ENCODE measurements at places on chromosomes 4 and X.

DNA sequence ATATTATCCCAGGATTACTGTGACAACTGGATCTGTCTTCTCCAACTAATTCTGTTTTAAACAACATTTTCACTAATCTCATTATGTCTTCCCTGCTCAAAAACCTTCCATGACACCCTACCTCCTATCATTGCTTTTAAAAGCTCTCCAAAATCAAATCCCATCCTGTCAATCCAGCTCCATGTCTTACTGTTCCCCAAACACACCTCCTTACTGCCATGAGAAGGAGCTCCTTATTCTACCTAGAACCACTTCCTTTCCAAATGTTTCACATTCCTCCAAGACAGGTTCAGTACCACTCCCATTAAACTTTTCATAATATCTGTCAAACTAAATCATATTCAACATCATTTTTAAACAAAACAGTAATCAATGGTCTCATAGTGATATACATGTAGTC is 66.9 kb upstream of the WDR17 start:
- DNase-seq: peak; percentile 48

DNA sequence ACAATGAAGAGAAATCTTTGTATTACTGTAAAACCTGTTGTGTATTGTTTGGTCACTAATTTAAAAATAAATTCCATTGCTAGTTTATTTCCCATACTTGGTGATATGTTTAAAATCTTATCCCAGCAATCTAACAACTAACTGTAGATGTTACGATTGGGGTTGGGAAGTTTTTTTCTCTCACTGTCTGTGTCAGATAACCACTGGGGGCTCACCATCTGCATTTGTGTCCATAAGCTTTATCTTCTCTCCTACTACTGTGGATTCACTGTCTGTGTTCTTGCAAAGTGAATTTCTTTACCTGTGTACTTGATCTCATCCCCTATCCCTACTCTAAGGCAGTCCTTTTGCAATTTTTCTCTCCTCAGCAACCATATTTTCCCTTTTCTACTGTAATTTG is 81.3 kb downstream of the STIM2 start:
- DNase-seq: no peak

- no peak for DNase-seq
Measured at GRCh38 chr4:4390515-4391240, 3.8 kb downstream of the NSG1 start.

GRCh38 chr4:27145597-27145996 is 285.0 kb downstream of the STIM2 start:
- no peak for DNase-seq

- DNase-seq: no peak
Measured at GRCh38 chr4:76278583-76278982, 27.1 kb downstream of the FAM47E start.

DNA sequence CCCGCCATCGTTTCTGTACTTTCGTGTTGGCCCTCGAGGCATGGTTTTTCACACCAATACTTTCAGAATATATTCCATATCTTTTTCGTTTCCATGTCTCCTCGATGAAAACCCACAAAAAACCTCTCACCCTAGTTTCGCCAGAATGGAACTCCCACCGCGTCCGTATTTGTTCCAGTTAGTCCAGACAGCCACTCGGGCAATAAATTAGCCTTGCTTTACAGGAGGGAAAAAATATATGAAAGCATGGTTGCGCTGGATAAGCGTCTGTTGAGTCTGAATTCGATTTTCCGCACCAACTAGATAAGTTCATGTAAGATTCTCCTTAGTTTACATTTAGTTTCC is 550 bp upstream of the CHM start:
- no peak for DNase-seq

GRCh38 chr4:186728631-186729271 is 5.1 kb upstream of the FAT1 start:
- no peak for DNase-seq

DNA sequence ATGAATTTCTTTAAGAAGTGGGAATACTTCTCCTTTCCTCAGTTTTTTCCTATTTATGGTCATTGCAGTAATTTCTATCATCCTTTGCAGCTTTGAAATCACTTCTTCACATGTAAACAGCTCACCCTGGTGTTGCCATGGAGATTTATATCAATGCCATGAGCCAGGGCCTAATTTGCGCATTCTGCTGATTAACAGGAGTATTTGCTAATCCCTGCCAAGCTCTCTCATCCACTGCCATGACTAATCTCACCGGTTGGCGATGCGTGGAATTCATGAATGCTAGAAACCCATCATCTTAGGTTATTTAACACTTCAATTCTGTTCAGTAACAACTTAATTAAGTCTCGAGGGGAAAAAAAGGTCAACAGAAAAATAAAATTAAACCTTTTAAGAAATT is 11.8 kb upstream of the FGF13 start:
- no peak for DNase-seq

GRCh38 chr4:25962393-25962792 is 48.4 kb downstream of the SMIM20 start:
- DNase-seq: no peak

- no peak for DNase-seq
Measured at GRCh38 chrX:18047491-18047890, 173.2 kb downstream of the BEND2 start.

DNA sequence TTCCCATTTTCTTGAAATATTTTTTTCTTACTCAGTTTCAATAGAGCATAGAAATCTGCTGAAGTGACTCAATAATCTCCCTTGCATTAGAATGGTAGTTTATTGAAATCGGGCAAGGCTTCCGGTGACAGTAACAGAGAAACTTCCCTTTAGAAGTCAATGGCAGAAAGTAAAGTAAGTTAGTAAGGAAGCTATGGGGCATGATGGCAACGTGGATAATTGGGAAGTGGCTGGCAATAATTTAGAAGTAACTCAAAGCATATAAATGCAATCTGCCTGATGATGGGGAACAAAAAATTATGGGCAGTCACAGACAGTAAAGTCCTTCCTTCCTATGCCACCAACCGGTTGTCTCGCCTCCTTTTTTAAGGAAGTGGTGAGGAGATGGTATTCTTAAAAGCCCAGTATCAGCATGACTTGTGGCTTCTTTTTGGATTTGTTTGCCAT is 7.6 kb downstream of the CYBB start:
- DNase-seq: no peak

DNA sequence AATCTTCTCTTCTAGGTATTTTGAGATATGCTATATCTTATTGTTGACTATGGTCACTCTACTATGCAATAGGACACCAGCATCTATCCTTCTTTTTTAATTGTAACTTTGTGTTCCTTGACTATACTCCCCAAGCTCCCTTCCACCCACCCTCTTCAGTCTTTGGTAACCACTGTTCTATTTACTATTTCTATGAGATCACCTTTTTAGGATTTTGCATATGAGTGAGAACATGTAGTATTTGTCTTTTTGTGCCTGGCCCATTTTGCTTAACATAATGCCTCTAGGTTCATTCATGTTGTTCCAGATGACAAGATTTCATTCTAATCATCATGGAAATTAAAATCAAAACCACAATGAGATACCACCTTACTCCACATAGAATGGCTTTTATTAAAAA is 63.3 kb upstream of the BANK1 start:
- no peak for DNase-seq

DNA sequence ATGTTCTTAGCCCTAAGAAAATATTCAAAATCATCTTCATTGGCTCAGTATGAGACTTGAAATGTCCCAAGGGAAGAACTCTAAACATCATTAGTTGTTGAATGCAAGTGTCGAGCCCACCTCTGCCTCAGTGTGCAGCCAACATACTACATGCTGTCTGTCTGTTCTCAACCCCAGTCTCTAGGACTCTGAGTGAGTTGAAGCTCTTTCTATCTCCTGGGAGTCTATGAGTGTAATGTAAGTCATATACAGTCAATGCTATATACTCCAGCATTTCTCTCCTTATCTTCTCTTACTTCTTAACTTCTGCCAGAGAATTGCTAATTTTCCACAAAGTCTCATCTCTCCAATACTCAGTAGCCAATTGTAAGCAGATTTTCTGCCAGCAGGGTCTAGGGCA is 61.3 kb downstream of the SPATA18 start:
- no peak for DNase-seq

DNA sequence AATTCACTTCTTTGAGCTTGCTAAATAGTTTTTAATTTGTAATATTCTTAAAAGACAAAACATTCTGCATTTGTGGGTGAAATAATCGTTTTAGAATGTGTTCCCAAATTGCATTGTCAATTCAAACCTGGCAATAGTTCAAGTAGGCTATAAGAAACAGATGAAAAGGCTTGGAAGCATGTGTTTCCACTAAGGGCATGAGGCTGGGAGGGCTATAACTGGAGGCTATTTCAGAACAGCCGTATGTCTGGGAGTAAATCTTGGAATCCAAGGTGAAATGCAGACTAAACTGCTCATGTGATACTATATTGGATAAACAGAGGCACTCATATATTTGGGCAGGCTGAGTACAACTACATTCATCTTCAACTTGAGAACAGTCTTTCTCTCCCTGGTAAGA is 117.4 kb upstream of the GRPR start:
- no peak for DNase-seq

DNA sequence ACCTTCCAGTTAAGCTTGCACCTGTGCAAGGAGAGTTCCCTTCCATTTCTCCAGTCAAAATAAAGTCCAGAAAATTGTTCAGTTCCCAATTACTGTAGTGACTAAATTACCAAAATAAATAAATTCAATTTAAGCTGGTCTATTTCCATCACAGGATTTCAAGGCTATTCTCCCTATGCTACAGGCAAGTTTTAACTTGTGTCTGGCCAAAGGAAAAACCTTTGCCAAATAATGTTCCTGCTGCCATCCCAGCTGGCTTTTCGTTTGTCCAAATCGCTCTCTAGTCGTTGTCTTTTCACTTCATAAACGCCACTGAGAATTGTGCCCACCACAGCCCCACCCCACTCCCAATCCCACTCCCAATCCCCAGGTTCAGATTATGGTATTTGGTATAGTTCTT is 2.4 kb downstream of the KCTD8 start:
- DNase-seq: no peak

DNA sequence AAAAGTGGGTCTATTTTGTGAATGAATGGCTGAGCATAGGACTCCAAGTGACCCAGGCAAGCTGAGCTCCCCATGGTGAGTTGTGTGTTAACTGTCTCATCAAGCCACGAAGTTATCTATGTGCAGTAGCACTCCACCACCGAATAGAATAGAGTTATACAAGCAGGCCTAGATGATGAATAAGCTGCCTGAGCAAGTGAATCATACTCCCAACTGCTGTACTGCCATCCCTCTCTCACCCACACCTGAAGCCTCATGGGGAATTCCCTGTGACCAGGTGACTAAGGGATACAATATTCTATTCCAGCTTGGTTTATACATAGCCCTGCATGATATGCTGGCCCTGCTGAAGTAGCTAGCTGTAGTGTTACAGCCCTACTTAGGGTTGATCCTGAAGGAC is 38.7 kb downstream of the KDM5C start:
- no peak for DNase-seq

- no peak for DNase-seq
Measured at GRCh38 chr4:176964116-176964691, 171.5 kb upstream of the VEGFC start.

- no peak for DNase-seq
Measured at GRCh38 chr4:80806472-80806871, 224.0 kb upstream of the BMP3 start.

DNA sequence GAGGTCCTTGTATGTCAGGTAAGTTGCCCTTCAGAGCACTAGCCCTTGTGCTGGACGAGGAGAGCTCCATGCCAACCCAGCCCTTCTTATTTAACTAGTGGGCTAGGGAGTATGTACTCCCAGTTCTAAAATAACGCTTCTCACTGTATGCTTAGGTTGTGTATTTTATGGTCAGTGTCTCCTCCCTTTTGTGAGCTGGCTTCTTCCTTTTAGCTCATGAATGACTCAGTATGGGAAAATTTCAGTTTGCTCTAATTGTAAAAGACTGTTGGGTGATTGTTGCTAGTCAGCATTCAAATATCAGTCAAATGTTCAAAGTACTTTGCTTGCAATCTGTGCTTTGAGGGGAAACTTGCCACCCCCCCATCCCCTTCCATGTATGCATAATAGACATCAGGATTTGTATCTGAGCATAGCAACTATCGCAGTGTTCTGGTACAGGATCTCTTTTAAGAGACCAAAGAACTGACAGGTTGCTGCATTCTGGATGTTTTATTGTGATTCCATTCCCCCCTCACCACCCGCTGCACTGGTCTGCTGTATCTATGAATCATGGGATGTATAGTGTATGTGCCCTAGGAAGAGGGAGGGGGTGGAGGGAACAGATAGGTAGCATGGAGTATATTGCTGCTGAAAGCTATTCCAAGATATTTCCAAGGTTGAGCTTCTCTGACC is 34.7 kb downstream of the DLG3 start:
- DNase-seq: no peak

GRCh38 chrX:95427389-95427788 is 1257.3 kb upstream of the DIAPH2 start:
- no peak for DNase-seq

DNA sequence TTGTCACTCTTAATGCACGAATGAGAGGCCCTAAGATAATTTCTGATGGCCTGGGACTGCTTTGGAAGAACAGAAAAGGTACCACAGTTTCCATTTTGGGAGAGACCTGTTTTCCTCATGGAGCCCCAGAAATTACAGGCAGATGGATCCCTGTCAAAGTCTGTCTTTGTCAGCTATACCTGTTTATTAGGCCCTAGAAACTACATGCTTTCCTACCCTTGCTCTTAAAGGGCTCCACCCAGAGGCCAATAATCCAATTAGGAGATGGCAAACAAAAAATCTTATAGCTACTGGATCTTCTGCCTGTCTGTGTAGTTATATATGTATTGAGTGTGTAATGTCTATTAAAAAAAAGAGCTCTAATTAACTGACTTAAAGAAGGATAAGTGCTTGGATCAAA is 141.3 kb downstream of the NR3C2 start:
- peak; percentile 33 for DNase-seq

DNA sequence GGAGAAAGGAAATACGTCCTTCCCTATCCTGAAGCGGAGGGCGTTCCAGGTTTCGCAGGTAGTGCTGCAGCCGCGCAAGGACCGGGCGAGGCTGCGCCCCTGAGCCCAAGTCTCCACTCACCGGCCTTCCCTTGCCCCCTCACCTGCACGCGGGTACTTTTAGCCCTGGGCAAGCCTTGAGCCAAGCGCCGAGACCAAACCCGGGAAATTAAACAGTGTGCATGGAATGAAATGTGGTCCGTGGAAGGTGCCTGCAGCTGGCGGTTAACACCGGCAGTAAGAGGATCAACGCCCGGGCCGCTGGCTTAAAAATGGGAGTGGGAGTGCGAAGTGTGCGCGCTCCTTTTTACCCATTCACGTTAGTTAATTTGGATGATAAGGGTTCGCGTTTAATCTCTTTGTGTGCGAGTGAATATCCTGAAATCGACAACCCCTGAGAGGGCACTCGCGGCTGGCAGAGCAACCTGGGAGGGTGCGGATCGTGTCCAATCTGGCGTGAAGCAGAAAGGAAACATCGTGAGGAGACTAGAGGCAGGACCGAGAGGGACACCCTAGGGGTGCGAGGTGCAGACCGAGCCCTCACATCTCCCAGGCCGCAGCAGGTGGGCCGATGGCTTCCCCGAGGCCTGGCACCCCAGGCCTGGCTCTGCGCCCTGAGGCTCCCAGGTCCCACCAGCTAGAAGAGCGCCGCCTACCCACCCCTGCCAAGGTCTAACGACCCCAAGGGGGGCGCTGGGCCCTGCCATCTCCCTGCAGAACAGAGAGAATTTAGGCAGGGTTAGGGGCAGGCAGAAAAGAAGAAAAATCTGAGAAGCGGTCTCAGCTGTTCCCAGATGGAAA is 2.0 kb upstream of the HELT start:
- no peak for DNase-seq
